Foreskin keratinocyte (primary cell): ENCODE measurements at places on chromosomes 7 and 10.

DNA sequence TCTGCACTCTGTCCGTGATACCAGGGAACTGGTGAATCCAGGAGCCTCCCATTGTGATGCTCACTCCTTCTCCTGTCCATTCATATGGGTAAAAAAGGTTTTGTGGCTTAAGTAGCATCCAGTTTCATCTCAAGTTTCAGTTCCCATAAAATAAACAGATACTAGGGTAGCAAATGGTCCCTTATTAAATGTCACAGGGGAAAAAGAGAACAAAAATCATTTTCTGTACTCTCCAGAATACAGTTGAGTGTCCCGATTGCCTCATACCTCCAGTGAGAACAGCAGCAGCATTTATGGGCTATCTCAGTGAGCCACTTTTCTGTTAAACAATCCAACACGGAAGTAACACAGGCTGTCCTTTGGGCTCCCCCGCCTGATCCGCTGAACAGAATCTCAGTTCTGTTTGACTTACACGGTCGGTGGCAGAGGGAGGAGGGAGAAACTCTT, 179.6 kb downstream of the CELF2 start:
- DNase-seq, result no peak

GRCh38 chr10:23095966-23096801, 805 bp downstream of the MSRB2 start:
- no peak for DNase-seq

DNA sequence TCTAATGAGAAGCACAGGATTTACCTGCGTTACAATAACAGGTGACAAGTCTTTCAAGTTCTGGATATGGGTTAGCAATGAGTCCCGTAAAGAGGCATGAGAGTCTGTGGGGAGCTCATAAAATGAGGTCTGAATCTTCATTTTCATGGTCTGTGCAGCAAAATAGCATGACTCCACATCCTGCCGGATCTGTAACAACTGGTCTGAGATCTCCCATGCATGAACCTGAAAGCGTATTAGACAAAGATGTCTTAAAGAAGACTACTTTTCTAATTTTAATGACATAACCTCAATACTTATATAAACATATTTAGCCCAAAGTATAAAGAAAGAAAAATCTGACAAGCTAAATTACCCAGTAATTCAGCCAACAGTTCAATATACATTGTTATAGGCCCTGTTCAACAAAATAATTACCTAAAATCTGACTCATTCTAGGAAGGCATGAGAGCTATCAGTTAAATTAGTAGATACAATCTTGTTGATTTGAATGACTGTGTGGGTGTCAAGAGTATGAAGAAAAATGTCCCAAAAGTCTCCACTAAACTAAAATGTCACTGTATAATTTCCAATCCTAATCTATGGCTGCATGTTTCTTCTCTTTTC, 36.9 kb downstream of the TNPO3 start:
- DNase-seq, result no peak

GRCh38 chr7:156096771-156097538, 284.7 kb upstream of the SHH start:
- DNase-seq, result no peak

DNA sequence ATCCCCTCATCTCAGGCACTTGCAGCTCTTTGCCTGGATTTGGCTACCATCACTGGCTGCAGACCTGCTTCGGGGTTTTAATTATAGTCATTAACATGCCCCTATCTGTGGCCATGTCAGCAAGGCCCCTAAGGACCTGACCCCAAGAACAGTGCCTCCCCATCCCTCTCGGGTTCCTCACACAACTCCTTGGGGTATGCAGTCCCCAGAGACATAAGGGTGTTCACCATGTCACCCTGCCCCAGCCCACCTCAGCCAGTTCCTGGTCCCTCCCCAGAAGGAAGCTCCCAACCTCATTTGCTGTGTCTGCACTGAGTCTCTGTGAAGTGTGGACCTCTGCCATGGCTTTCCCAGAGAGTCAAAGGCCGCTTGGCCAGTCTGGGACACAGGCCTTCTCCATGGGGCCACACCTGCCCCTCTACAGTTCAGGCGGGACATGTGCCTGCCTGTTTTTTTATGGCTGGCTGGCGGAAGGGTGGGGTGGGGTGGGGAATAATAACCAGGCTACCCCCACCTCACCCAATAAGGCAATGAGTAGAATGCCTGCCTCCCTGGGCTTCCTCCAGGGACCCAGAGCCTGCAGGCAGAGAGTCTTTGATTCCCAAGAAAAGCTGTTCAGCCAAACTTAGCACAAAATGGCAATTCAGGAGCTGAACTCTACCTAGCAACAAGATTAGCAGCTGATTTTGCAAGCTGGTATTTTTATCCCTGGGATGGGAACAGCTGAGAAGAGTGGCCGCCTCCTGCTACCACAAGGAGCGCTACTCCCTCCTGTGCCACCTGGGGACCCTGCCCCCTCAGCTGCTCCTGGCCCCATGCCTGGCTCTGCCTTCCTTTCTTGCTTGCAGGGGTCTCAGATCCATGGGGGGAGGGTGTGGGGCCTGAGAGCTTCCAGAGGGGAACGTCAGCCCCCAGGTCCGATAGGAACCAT, 23.7 kb upstream of the CAMK2B start:
- DNase-seq, result no peak
